Suppressor macrophage treated with lipopolysaccharide for 4 hours (primary cell): ENCODE measurements at places on chromosomes 7 and 10.

DNA sequence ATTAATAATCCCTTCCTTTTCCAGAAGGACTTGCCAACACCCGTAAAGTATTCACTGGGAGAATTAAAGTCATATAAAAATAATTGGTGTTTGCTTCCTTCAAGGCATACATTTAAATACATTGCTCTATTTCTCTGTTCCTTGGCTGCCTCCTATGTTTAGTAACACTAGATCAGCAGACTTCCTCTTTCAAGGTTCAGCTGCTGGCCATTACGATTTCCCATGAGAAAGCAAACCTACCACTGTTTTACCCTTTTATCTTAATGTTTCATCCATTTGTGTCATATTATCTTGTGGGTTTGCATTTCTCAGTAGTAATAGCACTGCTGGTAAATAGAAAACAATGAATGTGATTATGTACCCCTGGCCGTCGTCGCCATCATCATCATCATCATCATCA, 313.8 kb upstream of the BMPER start:
- DNase-seq: peak; percentile 14

GRCh38 chr10:102460836-102461186, 9.5 kb upstream of the C10orf95 start:
- DNase-seq: no peak

- DNase-seq: no peak
These were observed 28.3 kb downstream of the ZNF365 start for GRCh38 chr10:62402508-62402907.

DNA sequence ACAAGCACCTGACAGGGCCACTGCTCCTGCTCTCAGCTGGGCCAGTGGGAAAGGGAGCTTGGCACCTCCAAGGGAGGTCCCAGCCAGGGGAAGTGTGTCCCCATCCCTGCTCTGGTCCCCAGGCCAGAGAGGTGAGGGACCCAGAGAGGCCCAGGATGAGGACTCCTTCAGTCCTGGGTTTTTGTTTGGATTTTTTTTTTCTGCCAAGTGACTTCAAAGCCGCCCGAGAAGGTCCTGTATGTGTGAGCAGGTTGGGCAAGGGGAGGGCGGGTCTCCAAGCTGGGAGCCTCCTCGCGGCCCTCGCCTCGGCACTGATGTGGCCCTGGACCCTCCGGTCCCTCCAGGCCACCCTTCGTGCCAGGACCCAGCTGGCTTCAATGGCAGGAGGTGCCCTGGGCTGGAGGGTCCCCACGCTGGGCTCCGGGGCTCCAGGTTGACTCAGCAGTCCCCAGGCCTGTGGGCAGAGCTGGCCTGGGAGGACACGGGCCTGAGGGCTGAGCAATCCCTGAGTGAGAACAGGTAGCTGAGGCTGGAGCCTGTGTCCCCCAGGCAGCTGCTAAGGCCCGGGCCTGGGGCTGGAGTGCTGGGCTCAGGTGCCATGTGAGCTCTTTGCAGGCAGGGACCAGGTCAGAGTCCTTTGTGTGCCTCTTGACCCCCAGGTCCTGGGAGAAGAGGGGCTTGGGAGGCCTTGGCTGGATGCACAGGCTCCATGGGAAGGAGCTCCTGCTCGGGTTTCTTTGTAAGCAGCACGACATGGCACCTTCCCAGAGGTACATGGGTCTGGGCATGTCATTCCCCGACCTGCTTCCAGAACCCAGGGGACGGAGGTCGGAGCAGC, 140.6 kb downstream of the FAM53B start:
- DNase-seq: no peak

GRCh38 chr10:131921184-131921583, 20.4 kb downstream of the PPP2R2D start:
- no peak for DNase-seq

DNA sequence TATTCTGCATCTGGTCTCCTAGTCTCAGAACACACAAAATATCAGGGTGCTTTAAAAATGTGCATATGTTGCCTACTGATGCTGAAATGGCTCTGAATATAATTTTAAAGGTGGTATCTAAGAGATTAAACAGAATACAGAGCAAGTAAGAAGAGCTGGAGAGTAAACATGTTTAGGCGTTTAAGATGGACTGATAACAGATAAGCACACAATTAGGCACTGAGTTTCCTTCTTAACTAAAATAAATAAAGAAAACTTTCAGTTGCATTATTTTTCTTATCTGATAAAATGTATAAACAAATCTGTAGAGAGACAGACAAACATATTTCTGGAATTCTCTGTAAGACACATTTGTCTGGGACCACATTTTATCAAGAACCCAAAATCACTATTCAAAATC, 35.6 kb upstream of the DGKB start:
- DNase-seq: no peak

- peak; percentile 58 for DNase-seq
These were observed 3.5 kb downstream of the SH2D4B start for GRCh38 chr10:80540981-80541750.

DNA sequence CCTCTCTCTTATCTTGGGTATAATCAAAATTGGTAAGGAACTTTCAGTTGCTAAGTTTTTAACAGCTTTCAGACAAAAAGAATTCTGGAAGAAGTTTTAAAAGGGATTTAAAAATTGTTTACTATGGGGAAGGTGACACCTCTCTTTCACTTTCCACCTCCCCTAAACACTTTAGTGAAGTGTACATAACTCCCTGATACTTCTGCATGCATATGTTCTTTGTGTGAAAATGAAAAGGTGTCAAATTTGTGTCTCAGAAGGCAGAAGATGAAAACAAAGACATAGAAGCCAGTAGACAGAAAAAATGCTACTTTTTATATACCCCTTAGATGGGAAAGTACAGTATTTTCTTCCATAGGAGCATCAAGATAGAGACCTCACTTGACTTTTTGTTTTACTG, 117.8 kb downstream of the TMEM26 start:
- DNase-seq: no peak

DNA sequence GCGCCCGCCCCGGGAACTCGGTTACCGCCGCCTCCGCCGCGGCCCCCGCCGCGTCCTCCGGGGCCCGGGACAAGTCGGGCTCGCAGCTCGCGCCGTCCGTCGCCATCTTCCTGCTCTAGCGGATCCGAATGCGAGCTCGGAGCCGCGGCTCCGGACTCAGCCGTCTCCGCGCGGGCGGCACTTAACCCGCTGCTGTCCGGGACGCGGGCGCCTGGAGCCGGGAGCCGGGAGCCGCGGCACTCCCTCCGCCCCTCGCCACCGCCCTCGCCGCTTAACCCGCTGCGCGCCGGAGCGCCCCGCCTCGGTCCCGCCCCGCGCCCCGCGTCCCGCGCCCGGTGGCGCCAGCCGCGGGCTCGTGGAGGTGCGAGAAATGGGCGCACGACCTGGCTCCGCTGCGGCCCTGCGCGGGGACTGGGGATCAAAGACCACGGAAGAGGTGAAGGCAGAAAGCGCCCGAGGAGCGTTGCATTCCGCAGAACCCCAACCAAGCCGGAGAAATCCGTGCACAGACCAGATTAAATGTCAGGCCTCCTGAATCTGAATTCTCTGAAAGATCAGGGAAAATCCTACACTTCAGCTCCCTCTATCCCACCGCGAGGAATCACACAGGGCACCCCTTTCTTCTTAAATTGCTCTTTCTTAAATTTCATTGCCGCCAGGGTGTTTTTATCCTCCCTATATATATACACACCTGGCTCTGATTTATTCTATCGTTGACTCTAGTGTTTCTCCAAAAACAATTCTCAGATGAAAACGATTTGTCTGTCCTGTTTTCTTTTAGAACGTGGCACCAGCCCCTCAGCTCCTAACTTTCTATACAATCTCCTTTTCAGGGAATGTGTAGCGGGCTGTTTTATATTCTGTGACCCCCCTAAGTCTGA, at the start of gene CTTNBP2:
Gene CTTNBP2, minus strand, starts transcription at position 132 of the 881 bp plus-strand sequence. Its CDS starts 26 bp downstream, at position 106.
- DNase-seq: peak; percentile 38

- DNase-seq: no peak
These were observed 75.7 kb downstream of the CDH23 start for GRCh38 chr10:71472466-71472865.

DNA sequence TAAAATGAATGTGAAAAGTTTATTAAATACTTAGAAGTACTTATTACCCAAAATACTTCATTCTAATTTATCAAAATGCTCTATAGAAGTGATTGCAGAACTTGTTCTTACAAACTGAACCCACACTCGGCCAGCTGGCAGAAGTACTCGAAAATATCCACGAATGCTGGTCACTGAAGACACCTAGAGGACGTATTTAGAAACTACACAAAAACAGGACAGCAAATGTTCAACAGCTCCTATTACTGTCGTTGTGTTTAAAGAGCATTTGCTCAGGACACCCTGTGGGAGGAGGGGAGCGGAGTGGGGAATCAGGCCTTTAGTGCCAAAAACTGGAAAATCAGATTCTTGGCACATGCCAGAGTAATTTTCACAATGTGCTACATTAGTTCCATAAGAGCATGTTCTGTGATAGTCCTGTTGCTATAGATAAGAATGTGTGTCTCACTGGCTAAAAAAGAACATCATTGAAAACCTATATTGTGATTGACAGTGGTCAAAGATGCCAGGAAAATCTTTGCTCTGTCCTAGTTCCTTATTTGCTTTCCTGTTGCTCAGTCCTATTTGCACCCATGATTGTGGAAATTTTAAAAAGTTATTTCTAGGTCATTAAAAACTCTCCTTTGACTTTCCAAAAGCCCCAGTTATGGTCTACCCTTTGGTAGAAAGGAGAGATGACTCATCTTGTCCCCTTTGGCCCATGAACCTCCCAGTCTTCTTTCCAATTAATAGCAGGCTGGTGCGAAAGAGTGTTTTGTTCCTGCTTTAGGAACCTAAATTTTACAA, 49.0 kb upstream of the NRBF2 start:
- DNase-seq: peak; percentile 76

DNA sequence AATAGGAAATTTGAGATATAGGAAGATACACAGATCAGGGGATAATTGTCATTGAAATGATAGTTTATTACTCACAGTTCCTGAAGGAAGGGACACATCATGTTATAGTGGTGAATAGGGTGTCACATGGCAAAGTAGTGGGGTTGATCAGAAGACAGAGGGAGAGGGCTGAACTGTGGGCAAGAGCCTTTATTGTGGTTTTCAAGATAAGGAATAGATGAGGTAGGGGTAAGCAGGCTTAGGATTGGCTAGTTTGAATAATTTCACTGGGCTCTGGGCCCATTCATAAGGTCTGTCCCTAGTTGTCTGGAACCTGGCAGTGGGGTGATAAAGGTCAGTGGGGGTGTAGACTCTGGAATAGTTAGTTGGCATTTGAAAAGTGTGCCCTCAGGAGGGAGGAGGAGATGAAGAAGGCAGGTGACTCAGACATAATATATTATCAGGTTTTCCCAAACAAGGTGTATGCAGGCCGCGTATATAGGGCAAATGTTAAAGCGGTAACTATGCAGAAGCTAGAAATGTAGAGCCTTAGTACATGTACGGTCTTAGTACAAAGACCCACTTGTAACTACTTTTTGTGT, 18.5 kb downstream of the FGL2 start:
- no peak for DNase-seq

DNA sequence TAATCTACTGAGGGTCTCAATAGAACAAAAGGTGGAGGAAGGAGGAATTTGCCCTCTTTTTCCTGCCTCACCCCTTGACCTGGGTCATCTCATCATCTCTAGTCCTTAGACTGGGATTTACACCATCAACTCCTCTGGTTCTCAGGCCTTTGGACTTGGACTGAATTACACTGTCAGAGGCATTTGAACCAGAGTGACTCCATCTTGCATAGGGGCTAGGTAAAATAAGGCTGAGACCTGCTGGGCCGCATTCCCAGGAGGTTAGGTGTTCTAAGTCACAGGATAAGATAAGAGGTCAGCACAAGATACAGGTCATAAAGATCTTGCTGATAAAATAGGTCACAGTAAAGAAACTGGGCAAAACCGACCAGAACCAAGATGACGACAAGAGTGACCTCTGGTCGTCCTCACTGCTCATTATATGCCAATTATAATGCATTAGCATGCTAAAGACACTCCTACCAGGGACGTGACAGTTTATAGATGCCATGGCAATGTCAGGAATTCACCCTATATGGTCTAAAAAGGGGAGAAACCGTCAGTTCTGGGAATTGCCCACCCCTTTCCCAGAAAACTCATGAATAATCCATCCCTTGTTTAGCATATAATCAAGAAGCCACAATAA, 84.0 kb downstream of the C1GALT1 start:
- DNase-seq: no peak

GRCh38 chr7:92423710-92424131, 23.6 kb upstream of the GATAD1 start:
- peak; percentile 62 for DNase-seq

GRCh38 chr7:32661501-32661900, 166.2 kb downstream of the AVL9 start:
- DNase-seq: no peak

DNA sequence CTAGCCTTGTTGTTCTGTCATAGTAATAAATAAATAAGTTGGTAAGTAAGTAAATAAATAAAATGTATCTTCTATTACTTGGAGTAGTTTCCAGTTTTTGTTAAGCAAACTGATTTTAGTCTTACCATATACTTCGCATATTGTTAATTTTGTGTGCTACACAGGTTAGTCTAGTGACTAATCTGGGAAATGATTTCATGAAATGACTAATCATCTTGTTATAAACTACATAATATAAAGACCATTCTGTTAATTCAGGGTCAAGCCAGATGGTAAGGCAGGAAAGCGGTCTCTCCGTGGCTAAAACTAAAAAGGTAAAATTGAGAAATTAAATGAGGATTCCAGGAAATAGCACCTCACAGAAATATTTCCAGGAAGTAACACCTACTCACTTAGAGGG, 58.5 kb upstream of the FOXP2 start:
- no peak for DNase-seq

DNA sequence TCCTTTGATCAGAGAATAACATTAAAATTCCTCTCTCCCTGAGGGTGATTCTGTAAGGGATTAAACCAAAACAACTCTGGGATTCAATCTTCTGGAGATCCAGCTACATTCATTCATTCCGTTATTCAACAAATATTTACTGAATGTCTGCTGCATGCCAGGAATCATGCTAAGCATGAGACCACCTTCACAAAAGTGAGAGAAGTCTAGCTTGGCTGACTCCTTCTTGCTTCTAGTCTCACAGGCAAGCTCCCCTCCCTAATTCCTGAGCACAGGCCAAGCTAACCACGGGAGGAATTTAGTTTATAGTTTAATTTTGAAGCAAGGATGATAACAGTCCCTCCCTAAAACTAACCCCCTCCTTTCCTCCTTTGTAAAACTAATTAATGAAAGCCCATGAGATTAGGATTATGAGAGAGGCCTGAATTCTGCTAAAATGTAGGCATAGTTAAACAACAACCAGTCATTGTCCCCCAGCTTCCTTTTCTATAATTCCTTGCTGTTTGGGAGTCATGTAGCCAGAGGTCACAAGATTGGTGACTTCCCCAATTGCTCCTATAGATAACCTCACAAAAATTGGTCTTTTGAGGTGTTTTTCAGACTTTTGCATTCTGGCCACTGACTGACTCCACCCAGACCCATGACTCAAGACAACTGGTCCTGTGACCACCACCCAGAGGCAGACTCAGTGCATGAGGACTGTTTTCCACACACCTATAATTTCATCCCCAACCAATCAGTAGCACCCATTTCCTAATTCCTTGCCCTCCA, 113.5 kb downstream of the ITGB8 start:
- DNase-seq: peak; percentile 71
